ENCODE measurements at places on chromosomes 2 and 18.

- no peak for DNase-seq
Measured at GRCh38 chr2:217864963-217865772, 137.6 kb downstream of the TNS1 start.

- DNase-seq = peak; percentile 86
Measured at GRCh38 chr18:24272229-24272525, 125.4 kb downstream of the OSBPL1A start.

DNA sequence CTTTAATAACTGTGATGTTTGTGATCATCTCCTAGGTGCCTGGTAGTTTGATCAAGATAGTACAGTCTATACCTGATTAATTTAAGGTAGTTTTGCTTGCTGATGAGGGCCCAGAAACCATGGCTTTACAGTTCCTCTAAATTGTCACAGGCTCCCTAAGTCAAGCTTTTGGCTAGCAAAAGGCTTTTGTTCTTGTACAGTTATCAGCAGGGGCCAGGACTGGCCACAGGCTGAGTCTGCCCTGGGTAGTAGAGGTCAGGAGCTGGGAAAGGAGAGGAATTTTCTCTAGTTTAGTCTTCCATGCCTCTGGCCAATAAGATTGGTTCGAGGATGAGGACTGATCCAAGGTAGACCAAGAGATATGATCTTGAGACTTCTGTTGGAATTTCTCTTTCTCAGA, 3.6 kb upstream of the BOD1L2 start:
- no peak for DNase-seq

DNA sequence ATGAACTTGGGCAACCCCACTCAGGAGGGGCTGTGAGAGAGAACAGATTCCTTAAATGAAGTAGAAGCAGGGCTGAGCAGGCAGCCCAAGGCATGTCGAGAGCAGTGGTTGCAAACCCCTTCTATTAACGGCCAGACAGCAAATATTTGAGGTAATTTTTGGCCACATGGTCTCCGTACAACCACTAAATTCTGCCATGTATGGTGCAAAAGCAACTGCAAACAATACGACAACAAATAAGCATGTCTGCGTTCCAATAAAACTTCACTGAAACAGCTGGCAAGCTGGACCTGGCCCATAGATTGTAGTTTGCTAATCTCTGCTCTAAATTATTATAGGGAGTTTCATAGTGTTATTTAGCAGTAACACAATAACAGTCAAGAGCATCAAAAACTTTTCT, 217.0 kb upstream of the ZNF521 start:
- no peak for DNase-seq
